ENCODE measurements at places on chromosomes 11 and 22.

DNA sequence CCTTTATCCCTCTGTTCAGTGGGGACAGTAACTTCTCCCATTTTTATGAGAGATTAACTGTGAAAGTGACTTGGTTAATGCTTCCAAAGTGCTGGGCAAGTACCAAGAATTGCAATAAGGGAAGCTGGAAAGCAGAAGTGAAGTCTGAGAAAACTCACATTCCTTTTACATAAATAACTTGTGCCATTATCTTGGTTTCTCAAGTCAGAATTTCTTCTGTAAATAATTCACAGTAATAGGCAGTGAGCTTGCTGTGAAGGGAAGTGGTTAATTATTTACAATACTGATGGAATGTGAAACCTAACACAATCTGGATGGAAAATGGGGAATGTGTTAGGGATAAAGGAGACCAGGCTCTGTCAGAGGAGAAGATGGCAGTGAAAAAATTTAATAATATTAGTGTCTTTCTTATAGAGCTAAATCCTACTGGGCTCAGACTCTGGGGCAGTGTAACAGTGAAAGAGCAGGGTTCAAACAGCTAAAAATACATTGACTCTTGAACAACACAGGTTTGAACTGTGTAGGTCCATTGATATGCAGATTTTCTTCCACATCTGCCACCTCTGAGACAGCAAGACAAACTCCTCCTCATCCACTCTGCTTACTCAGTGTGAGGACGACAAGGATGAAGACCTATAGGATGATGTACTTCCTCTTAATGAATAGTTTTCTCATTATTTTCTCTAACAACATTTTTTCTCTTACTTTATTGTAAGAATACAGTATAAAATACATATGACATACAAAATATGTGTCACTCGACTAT, 251.5 kb upstream of the ISX start:
- DNase-seq = no peak

- DNase-seq = no peak
These were observed 63.5 kb upstream of the CSNK2A3 start for GRCh38 chr11:11416502-11416901.

DNA sequence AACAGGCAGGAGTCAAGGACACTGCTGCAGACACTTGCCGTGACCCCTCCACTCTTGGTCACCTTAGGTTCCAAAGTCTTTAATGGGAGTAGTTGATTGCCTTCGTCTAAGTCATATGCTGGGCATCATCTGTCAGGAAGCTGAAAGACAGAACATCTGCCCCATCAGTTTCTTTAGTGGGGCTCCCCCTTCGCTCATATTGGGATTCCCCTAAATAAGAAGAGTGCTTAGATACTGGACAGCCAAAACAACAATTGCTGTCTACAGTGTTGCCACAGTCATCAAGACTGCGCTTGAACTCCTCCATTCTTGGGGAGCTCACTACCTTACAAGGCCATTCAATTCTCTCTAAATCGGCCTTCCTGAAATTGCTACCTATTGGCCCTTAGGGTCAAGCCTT, 58.5 kb downstream of the UBASH3B start:
- DNase-seq = no peak

GRCh38 chr11:115173136-115173535, 331.1 kb downstream of the CADM1 start:
- no peak for DNase-seq

DNA sequence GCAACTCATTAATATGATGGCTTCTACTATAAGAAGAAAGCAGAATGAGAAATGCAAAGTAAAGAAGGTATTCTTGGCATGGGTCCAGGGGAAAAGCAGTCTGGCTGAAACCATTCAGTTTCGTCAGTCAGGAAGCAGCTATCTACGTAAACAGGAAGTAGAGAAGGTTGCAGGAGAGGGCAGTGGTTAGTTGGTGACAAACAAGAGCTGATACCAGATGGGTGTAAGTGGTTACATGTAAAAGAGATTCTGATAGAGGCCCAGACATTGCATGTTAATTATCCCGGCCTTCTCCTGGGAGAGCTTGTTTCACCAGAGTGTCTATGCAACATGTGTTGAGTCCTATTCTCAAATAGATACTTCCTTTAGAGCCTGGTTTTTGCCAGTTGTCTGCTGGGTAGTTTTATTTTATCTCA, 58.4 kb upstream of the PSMA1 start:
- DNase-seq = no peak

- no peak for DNase-seq
These were observed 13.7 kb downstream of the SULT4A1 start for GRCh38 chr22:43848366-43849171.

DNA sequence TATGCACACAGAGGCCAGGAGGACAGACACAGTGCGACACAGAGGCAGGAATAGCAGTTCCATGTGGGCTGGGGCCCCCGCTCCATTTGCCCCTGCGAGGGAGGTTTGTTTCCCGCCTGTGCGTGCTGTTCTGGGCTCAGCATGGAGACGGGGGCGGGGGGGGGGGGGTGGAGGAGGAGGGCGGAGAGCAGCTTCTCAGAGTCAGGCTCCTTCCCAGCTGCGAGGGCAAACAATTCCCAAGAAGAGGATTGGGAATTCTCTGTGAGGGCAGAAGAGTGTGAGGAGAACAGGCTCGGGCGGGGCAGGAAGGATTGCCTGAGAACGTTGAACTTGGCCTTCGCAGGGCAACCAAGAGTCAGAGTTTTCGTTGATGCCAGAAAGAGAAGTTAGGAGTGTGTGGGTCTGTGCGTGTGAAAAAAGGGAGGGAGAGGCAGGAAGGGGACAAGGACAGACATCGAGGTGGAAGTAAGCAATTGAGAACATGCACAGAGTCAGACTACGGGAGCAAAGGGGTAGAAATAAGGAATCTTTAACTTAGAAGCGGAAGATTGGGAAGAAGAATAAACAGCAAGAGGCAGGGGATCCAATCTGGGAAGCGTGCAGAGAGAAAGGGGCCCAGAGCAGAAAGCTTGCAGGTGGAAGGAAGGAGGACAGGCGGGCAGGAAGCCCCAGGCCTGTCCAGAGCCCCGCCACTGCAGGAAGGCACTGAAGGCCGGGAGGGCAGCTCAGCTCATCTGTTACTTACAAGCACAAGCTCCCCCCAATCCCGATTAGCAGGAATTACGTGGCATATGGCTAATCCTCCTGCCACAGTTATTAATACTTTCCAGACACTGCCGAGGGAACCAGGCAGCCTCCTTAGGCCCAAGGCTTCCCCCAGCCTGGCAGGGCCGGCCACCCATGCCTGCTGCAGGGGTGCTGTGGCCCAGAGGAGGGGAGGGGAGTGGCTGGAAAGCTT, 15.6 kb upstream of the JAM3 start:
- DNase-seq = no peak

DNA sequence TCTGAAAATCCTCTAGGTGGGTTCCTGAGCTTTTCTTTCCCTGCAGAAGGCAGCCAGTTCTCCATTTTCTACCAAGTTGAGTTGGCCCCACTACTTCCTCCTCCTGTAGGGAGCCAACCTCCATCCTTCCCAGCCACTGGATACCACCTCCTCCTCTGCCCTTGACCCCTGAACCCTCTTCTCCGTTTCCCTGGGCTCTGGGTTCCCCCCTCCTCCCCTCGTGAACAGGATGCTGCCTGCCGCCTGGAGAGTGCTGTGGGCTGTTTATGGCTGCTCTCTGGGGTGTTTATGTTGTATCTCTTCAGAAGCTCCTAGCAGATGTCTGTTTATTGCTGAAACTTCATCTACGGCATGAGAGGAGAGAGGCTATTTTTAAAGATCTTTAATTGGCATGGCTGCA, 8.6 kb downstream of the MICAL2 start:
- DNase-seq = no peak

All from spinal cord (tissue), 10 donors.